Stimulated activated CD4-positive, alpha-beta T cell treated with anti-CD3 and anti-CD28 coated beads, Interleukin-12 subunit alpha, Interleukin-12 subunit beta, amount 100 ng/mL, for 4 hours (primary cell): ENCODE measurements at places on chromosomes 6 and 20.

DNA sequence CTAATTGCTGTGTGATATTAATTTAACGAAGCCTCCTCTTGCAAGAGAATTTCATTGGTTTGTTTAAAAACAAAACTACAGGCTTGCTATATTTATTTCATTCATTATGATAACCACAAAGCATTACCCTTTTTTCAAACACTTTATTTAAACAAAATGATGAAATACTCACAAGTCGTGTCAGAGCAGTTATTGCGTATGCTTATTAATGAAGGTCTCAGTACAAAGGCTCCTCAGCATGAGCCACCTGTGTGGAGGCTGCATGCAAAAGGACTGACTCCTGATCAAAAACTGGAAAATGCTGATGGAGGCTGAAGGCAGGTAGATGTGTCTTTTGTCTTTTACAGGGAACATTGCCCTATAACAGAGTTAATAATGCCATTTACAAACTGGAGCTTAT, 130.5 kb downstream of the CRYBG1 start:
- no peak for DNase-seq

DNA sequence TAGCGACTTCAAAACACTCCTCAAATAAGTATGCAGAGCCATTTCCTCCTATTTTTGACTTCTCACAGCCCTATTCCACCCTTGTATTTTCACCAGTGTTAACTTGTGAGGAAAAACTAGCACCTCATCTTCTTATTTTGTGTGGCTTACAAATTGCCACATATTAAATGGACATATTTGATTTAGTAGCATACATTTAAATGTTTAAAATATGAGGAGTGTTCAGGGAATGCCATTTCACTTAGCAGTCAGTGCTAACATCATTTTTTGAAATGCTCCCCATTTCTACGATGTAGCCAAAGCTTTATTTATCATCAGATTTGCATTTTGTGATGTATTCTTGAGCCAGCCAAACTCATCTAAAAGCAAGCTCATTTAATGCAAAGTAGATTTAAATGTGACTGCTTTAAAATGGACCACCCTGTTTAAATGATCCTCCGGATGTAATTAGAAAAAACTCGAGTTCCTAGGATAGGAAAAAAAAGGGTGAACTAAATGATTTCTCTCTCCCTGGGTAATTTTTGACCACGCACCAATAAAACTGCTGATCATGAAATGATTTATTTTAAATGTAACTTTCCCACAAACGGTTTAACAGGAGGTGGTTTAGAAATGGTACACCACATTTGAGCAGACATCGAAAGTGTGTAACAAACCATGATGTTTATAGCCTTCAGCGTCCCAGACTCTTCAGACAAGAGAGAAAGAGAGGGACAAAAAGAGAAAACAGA, 172.6 kb downstream of the CD83 start:
- no peak for DNase-seq

DNA sequence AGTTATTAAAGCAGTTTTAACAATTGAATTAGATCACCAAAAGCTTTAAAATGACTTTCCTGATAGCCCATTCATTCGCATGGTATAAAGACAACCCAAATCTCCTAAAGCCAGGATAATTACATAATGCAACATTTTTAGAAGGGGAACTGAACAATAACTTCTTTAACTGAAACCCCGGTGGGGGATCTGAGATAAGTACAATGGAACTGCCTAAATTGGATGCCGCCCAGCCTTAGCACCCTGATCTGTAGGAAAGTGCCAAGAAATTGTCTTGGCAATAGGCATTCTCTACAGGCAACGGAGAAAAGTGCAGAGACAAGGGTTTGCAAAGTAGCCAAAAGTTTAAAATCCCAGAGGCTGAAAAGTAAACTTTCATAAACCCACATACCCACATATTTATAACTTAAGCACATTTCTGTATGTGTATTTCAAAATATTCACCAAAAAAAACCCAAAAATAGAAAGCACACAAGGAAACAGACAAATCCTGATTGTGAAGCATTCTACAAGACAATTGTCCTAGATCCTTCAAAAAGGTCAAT, 98.8 kb upstream of the BEND6 start:
- DNase-seq, result no peak

DNA sequence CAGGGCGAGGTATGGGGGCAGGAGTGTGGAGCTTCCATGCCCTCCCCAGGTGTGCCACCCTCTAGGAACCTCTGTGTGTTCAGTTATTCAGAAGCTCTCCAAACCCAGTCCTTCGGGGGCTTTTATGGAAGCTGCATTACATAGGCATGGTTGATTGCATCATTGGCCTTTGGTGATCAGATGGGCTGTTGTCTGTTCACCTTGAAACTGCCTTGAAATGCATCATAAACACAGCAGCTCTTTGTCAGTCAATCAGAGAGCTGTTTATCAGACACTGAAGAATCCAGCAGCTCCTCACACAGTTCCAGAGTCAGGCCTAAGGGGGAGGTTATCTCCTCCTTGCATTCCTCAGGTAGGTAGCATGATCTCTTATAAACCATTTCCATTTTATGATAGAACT, 62.4 kb downstream of the E2F3 start:
- DNase-seq, result no peak

GRCh38 chr20:51368461-51369211, 173.9 kb downstream of the NFATC2 start:
- no peak for DNase-seq

DNA sequence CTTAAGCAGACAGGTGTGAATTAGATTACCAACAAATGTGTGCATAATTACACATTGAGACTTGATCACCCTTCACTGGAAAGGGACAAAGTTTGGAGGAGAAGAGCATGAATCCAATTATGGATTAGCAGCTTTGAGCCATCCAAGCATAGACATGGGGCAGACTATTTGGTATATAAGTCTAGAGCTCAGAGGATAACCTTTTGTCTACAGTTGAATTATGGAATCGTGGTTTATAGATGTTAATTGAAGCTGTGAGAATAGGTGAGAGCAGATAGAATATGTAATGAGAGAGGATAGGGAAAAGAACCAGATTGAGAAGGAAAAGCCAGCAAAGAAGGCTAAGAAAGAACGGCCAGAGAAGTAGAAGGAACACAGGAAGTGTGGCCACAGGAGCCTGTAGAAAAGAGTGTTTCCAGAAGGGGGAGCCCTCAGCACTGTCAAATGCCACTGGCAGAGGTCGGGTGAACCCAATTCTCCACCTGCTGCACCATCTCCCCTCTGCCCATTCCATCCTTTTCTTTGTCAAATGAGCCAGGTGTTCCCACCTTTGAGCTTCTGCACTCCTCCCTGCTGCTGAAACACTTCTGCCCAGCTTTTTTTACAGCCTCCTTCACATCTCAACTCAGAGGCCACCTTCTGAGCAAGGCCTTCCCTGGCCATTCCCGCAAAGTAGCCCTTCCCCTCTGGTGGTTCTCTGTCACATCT, 7.3 kb downstream of the DNTTIP1 start:
- DNase-seq, result peak; percentile 42

DNA sequence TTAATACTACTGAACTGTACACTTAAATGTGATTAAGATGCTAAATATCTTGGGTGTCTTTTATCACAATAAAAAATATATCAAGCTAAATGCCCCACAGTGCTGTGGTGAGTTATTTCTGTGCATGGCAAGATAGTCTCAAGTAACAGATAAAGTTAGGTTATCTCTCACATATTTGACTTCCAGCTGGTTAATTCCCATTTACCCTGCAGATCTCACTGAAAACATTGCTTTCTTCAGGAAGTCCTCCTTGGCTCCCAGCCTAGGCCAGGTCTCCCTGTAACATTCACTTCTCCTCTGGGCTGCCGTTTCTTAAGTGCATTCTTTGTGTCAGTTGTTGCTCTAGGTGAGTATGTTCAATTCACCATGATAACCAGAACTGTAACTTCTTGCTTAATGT, 59.1 kb downstream of the SLC22A1 start:
- DNase-seq, result no peak

DNA sequence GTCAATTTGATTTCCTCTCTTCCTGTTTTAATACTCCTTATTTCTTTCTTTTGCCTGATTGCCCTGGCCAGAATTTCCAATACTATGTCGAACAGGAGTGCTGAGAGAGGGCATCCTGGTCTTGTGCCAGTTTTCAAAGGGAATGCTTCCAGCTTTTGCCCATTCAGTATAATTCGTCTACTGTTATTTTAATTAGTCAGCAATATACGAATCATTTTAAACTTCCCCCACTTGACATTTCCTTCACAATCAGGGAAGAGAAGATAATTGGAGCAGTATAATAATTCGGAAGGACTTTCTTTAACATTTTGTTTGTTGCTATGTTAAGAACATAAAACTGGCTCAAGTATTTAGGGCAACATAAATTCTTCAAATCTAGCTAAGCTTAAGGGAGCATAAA, 860.3 kb upstream of the SLC35B3 start:
- no peak for DNase-seq

- no peak for DNase-seq
These were observed 150.0 kb upstream of the RIPOR2 start for GRCh38 chr6:25085756-25086155.
